ENCODE measurements at places on chromosomes 4 and X.

DNA sequence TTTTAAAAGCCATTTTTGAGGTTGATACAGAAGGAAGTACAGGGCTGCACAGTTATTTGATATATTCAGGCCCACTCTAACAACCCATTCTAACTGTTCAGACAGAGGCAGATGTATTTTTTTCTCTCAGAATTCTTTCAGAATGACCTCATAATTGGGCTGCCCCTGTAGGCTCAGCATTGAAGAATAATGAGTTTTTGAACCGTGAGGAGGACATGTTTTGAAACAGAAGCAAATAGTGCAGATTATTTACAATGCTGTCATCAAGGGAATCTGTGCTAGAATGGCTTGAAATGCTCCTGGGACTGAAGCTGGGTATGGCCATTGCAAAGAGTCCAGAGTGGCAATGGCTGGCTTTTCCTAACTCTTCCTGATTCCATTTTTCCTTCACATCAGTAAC, 158.1 kb downstream of the SOX3 start:
- DNase-seq, result no peak

DNA sequence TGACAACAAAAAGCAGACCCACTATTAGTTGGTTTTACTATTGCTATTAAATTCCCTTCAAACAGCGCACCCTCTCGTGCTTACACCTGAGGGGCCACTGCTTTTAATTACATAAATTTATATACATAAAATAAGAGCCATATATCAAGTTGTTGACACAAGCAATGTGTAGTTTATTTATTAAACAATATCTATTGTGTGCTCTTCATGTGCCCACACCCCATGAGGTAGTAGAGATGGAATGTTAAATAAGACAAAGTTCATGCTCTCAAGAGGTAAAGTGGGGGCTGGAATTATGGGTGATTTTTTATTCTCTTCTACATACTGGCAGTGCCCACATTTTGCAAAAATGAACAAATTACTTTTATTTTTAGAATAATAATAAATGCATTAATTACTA, 47.3 kb downstream of the KCNIP4 start:
- DNase-seq, result no peak

GRCh38 chrX:3589474-3589873, 124.0 kb downstream of the PRKX start:
- no peak for DNase-seq

DNA sequence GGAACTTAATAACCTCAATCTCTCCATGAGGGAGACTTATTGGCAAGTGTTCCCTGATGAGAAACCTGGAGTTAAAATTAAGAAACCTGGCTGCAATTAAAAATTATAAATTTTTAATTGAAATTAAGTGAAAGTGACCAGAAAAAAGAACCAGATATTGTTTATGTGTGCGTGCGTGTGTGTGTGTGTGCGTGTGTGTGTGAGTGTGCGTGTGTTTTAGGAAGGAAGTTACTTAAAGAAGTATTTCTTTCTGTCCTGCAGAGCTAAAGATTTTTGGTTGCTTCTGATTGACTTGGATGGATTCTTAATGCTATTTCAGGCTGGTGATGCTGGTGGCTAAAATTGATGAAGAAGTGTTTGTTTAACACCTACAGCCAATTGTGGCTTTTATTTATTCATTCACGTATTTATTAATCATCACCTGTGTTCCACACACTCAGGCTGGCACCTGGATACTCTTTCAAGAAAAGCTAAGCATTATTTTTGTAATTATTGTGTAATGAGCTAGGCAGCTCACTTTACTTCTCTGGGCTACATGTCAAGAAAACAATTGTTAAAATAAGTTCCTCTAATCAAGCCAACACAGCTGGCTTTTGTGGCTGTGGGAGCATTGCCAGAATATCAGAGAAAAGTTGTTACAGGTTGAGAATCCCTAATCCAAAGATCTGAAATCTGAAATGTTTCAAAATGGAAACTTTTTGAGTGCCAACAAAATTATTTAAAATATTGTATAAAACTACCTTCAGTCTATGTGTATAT, 68.5 kb downstream of the CEP44 start:
- DNase-seq, result no peak

GRCh38 chr4:54961357-54961975, 163.9 kb downstream of the KDR start:
- DNase-seq, result no peak

- no peak for DNase-seq
Observed at GRCh38 chrX:155144926-155145325, 71.3 kb upstream of the VBP1 start.

DNA sequence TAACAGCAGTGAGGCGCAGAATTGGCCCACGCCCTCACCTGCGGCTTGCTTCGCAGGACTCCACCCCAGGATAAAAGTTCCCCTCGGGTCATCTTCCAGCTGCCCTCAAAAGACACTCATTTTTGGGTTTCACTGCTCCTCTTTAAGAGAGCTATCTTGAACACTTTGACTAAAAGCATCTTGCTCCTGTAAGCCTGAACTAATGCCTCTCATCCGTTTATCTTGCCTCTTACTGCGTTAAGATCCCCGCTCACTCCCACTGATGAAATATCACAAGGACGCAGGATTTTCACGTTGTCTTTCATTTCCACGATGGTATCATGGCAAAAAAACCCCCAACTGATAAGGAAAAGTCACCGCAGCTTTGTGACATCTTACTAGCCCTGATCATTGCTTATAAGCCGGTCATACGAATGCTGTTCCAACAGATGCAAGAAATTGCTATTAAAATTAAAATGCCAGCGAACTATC, 591 bp upstream of the ACSL4 start:
- no peak for DNase-seq

GRCh38 chr4:94517492-94517891, 65.8 kb downstream of the PDLIM5 start:
- no peak for DNase-seq

DNA sequence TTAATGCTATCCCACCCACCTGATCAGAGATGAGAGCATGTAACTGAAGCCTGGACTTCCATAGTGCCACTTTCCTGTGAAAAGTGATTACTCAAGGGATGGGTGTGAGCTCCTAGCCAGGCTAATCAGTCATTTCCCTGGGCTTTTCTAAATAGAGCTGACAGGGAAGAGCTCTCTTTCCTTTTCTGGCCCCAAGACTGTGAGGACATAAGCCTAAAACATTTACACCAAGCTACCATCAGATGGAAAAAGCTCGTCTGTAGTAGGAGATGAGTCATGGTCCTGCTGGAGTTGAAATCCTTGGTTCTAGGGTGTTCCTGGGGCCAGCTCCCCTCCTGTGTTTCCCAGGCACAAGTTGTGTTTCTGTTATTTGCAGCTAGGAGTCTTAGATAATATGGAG, 52.4 kb upstream of the NDP start:
- no peak for DNase-seq

GRCh38 chr4:7270121-7270520, 77.8 kb downstream of the SORCS2 start:
- DNase-seq, result no peak

GRCh38 chrX:38666909-38667308, 105.6 kb downstream of the TSPAN7 start:
- DNase-seq, result no peak

DNA sequence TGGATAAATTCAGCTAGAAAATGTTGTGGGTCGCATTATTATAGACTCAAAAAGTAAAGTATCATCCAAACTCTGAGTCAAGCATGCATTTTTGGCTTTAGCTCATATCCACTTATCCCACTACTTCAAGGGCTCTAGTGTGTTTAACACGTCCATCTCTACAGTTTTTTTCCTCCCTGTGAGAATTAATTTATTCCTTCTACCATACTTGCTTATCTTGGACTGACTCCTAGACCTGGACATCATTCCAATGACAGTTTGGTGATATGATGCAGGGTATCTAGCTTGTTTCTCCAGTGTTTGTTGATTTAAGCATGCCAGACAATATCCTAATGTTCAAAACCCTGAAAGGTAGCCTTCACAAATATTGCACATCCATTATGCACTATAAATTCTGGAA, 1037.1 kb upstream of the INTU start:
- DNase-seq, result no peak

DNA sequence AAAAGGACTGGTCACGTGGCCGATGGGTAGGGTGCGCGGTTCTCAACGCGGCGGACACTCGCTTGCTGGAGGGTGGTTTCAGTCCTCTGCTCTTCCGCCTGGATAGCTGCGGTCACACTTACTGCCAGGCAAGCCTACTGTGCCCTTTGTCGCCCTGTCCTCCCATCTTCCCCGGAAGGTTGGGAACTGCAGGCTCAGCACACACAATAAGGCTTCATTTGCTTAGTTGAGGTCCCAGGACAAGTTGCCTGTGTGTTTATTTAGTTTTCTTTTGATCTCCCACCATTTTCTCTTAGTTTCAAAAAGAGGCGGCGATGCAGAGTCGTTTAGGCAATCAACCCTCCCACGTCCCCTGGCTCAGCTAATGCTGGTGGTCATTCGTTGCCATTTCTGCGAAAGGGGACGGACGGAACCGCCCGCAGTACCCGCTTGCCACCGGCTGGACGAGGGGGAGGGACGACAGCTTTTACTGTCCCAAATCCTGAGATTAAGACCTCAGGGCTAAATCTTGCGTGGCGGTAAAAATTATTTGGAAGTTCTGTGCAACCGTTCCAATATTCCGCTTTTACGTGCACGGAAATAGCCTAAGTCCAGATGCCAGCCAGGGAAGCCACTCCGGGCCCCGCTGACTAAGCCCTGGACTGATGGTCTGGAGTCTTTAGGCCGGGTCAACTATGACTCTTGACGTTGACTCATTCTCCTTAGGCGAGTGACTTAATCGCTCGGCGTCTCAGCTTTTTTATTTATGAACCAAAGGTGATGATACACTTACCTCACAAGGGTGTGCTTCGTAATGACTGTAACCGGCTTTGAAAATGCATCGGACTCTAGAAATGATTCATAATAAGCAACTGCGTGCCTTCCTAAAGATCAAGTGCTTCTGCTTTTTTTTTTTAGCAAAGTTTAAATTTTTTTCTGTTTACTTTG, 671 bp upstream of the EIF4E start:
- no peak for DNase-seq

DNA sequence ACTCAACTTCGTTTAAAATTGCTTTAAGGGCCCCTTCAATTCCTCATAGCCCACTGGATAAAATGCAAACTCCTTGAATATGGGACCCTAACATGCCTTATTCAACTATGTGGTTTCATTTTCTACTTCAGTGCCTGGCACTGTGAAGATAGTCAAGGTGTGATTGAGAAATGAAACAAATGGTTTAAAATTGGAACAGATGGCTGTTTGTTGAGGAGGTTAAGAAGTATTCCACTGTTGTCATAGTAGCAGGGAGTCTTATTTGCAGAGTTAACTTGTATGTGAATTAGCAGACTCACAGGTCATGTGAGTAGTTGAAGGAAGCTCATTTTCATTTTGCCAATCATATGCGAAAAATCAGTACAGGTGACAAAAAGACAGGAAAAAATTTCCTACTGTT, 593.3 kb downstream of the KCTD8 start:
- no peak for DNase-seq

GRCh38 chr4:87030755-87031441, 96.1 kb downstream of the AFF1 start:
- DNase-seq, result no peak

DNA sequence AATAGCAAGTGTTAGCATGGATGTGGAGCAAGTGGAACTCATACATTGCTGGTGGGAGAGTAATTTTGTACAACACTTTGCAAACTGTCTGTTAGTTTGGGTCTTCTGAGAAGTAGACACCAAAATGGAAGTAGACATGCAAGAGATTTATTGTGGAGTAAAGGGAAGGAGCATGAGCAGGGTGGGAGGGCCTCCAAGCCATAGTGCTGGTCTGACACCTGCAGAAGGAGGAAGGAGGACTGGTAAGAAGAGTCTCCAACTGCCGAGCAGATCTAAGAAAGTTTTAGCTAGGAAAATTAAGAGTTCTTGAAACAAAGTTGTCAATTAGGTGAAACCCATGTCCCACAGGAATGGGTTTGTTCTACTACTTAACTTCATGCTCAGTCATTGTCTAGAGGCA, 64.0 kb upstream of the DDIT4L start:
- no peak for DNase-seq

DNA sequence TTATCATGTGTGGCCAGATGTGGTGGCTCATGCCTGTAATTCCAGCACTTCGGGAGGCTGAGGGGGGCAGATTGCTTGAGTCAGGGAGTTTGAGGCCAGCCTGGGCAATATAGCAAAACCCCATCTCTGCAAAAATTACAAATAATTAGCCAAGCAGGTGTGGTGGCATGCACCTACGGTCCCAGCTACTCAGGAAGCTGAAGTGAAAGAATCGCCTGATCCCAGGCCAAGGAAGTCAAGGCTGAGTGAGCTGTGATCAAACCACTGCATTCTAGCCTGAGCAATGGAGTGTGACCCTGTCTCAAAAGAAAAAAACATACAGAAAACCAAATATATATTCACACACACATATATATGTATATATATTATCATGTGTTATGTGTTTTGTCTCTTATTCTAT, 15.0 kb downstream of the APELA start:
- DNase-seq, result no peak

- no peak for DNase-seq
Observed at GRCh38 chr4:167028976-167029375, 205.3 kb downstream of the SPOCK3 start.

GRCh38 chrX:19096586-19096985, 25.7 kb downstream of the ADGRG2 start:
- no peak for DNase-seq

- DNase-seq, result no peak
Observed at GRCh38 chr4:304969-305680, at the start of gene ZNF732. Gene ZNF732, minus strand, starts transcription at chr4:305474. Its CDS starts 164 bp downstream, at chr4:305310.

GRCh38 chrX:112827292-112827903, 13.2 kb downstream of the AMOT start:
- DNase-seq, result no peak

GRCh38 chrX:106168107-106168506, at the start of gene PWWP3B:
Gene PWWP3B, plus strand, starts transcription at chrX:106168305. Its CDS starts 37,128 bp downstream, at chrX:106205433.
- DNase-seq, result no peak

- DNase-seq, result no peak
Observed at GRCh38 chrX:119942831-119943184, 743 bp downstream of the NKAP start.

GRCh38 chr4:188268131-188268908, 129.1 kb downstream of the TRIML1 start:
- no peak for DNase-seq

GRCh38 chr4:155684423-155684822, 17.8 kb downstream of the GUCY1A1 start:
- no peak for DNase-seq

GRCh38 chr4:48554606-48555005, 64.6 kb downstream of the ZAR1 start:
- DNase-seq, result no peak

DNA sequence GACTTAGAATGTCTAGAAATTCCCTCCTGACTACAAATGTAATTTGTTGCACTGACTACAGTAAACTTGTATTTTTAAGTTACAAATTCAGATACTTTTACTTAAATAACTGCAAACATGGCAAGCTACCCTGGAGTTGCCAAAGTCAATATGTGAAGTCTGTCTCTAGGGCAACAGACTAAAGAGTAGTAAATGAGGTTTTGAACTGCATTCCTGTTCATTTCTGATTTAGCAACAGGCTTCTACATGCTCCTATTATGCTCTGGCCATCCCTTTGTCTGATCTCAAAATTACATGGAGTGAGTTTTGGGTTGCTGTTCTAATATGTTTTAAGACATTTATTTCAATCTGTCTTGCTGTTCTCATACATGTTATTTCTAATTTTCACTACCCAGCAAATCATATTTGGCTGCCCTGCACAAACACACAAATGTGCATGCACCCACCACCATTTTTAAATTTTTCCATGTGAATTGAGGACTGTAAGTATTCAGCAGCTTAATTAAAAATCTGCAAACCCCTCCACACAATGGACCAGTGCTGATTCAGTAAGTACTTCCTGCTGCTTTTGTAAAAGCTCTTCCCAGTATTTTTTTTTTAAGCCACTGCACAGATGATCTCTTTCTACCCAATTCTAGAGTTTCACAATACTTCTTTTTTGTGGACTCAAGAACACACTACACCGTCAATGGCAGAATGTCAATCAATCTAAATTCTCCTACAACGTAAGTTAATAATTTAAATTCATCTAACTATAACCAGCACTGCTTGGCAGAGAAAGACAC, 26.7 kb downstream of the SH3RF1 start:
- no peak for DNase-seq

Measured in stimulated activated CD8-positive, alpha-beta memory T cell treated with anti-CD3 and anti-CD28 coated beads, Interleukin-4, amount 100 ng/mL, for 1 hour (primary cell).